ENCODE measurements at places on chromosomes 7 and 10.
A peak's percentile ranks its signal among the peaks of the same experiment; 100 is the strongest.

- DNase-seq, result no peak
Measured at GRCh38 chr10:36390221-36390620, 735.2 kb upstream of the ANKRD30A start.

GRCh38 chr10:4704034-4704545, 121.9 kb upstream of the AKR1E2 start:
- DNase-seq, result no peak

DNA sequence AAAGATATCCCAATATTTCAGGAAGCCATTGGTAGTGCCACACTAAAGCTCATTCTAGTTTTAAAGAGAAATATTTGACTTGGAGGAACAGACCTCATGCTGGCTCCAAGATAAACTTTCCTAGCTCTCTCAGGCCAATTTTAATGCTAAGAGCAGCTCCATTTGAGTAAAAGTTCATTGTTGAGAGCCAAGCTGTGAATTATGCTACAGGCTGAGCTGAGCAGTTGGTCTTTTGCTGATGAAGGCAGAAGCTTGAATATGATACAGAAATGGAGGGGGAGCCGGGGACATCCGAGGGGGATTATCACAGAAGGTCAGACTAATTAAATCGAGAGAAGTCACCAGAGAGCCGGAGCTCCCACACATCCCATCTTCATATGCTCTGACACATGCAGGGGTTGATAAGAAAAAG, 175.7 kb upstream of the AUTS2 start:
- DNase-seq, result no peak

DNA sequence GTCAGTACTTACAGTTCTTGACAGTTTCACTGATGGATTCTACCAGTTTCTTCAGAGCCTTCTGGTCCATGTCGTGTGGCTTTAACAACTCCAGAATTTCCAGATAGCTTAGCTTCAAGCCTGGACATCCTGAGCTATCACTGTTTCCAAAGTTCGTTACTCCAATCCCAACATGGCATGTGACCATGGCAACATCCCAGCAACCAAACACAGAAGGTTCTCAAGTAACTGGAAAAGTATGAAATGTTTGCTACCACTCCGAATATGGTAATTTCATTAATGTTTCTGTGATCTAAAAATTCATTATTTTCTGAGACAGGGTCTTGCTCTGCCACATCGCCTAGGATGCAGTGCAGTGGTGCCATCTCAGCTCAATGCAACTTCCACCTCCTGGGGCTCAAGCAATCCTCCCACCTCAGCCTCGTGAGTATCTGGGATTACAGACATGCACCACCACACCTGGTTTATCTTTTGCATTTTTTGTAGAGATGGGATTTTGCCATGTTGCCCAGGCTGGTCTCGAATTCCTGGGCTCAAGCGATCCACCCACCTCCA, 29.3 kb downstream of the RBM48 start:
- no peak for DNase-seq

GRCh38 chr7:129376778-129377700, 57.2 kb upstream of the STRIP2 start:
- no peak for DNase-seq

DNA sequence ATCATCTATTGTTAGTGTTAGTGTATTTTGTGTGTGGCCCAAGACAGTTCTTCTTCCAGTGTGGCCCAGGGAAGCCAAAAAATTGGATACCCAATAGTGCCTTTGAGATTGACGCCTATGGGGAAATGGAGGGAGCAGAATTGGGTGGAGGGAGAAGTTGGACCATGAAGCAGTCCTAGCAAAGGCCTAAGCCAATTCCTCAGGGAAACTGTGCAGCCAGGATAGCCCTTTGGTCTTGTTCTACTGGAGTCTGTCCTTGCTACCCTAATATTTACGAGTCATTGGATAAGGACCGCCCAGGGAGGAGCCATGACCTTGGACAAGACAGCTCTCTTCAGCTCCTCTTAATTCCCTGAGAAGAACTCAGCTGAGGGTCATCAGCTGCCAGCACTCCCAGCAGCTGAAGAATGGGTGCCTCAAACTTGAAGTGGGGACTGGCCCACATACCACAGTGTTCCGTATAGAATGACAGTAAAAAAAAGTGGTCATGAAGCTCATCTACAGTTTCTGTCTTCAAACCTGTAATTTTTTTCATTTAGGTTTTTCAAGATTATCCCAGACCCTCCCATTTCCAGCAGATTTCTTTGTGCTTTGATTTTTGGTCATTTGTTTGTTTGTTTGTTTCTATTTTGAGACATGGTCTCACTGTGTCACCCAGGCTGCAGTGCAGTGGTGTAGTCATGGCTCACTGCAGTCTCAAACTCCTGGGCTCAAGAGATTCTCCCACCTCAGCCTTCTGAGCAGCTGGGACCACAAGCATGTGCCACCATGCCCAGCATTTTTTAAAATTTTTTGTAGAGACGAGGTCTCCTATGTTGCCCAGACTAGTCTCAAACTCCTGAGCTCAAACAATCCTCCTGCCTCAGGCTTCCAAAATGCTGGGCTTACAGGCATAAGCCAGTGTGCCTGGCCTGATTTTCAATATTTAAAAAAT, 81.2 kb downstream of the C1GALT1 start:
- DNase-seq, result no peak

- DNase-seq, result no peak
Measured at GRCh38 chr10:77355844-77356243, 281.8 kb downstream of the KCNMA1 start.

DNA sequence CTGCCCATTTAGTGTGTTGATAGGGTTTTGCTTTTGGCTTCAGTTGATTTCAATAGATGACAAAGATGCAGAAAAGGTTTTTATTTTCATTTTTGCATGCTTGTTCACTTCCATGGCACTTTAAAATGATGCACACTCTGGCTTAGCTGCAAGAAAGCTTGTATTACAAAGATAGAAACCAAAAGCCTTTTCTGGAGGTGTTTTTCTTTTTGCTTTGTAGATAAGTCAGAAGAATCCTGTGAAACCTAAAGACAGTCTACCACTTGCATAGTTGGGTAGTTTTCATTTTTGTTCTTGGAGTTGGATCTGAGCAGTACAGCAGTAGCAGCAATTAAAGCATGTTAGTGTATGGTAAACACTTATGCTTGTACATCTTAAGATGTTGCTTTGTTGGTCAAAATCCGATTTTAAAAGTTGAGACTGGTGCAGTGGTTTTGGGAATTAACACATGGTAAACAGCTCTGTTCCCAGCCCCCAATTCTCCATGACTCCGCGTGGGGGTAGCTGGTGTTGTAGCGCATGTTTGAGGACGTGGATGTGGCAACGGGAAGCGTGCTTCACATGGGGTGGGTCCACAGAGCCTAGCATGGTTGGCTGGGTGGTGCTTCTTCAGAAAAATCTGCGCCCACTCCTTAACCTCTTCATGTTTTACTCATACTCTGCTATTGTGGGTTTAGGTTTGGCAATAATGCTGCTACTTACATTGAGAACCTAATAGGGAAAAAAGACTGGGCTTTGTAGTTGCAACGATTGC, 19.8 kb downstream of the CCNY start:
- peak; percentile 72 for DNase-seq

- no peak for DNase-seq
Measured at GRCh38 chr7:2608921-2609411, 22.8 kb upstream of the TTYH3 start.

- no peak for DNase-seq
Measured at GRCh38 chr10:7561216-7561893, 105.4 kb downstream of the ITIH5 start.

DNA sequence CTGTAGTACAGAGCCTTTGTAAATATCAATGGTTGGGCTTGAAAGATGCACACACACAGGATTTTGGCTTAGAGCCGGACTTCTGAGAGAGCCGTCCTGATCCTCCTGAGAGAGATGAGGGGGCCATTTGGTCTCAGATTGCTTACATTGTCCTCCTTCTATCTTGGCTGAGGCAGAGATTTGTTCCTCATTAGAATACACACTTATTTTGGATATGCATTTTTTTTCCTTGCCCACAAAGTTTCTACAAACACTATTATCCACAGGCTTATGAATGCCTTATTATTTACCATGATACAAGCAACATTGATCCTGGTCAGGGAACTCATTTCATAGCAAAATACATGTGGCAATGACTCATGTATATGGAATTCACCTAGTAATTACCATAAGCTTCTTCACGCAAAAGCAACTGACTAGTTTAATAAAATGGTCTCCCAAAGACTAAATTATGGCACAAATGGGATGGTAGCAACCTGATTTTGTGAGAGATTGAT, 175.3 kb downstream of the MDFIC start:
- DNase-seq, result no peak

DNA sequence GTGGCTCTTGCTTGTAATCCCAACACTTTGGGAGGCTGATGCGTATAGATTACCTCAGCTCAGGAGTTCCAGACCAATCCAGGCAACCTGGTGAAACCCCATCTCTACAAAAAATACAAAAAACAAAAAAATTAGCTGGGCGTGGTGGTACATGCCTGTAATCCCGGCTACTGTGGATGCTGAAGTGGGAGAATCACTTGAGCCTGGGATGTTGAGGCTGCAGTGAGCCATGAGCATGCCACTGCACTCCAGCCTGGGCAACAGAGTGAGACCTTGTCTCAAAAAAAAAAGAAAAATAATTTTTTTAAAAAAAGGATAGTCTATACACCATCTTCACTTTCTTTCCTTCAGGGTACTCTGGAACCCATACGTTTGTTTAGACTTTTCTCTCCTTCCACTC, 6.2 kb downstream of the REEP3 start:
- DNase-seq, result no peak

DNA sequence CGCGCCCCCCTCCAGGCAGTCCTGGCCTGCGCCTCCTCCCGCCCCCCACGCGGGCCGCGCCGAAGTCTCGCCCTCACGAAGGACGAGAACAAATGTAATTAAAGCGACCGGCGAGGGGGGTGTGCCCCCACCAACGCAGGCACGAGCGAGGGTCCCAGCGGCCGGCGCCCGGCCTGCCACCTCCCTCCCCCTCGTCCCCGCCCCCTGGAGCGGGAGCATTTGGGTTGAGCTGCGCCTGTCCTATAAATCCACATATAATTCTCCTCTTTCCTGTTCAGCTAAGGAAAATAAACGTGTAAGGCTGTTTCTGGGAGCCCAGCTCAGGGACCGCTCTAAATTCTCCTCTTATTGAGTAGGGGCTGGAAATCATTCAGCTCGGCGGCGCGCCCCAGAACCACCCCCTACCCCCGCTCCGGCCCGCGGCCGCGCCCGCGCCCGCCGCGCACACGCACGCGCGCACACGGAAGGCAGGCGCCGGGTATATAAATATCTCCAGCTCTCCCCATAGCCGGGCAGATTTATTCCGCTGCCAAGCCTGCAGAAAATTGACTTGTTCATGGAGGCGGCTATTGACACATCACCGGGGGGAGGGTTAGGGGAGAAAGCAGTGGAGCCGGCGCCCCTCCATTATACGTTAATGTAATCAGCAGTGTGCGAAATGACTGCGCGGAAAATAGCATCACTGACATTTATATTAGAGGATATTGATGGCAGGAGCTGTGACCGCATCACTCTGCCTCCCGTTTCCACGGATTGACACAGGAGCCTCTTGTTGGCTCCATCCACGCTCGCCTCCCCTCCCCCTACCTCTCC, 61.6 kb upstream of the BTRC start:
- no peak for DNase-seq

- DNase-seq, result peak; percentile 93
Measured at GRCh38 chr10:100286051-100287033, at the start of gene BLOC1S2. TSS of gene BLOC1S2 (minus strand) at chr10:100286680. CDS start at chr10:100286659, 21 bp downstream.

GRCh38 chr10:43210556-43210955, 56.3 kb downstream of the RASGEF1A start:
- no peak for DNase-seq

DNA sequence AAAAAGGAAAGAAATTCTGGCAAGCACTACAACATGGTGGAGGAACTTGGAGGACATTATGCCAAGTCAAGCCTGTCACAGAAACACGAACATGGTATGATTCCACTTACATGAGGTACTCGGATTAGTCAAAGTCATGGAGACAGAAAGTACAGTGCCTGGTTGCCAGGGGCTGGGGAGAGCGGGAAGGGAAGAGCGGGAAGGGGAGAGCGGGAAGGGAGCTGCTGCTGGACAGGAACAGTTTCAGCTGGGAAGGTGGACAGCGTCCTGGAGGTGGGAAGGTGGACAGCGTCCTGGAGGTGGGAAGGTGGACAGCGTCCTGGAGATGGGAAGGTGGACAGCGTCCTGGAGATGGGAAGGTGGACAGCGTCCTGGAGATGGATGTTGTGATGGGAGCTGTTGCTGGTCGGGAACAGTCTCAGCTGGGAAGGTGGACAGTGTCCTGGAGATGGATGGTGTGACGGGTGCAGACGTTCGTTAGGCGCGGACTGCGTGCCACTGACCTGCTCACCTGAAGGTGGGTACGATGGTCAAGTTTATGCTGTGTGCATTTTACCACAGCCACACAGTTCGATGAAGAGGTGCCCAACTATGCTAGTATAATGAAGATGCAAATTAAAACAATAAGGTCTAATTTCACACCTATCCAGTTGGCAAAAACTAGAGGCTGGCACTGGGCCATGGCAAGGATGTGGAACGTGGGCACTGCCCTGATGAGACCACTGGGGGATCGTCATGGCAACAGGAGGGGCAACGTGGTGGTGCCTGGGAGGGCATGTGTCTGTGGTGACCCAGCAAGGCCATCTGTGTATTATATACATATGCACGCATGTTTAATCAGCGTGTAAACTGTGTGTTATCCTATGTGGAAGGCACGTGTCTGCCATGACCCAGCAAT, 103.8 kb downstream of the NKX6-2 start:
- no peak for DNase-seq

DNA sequence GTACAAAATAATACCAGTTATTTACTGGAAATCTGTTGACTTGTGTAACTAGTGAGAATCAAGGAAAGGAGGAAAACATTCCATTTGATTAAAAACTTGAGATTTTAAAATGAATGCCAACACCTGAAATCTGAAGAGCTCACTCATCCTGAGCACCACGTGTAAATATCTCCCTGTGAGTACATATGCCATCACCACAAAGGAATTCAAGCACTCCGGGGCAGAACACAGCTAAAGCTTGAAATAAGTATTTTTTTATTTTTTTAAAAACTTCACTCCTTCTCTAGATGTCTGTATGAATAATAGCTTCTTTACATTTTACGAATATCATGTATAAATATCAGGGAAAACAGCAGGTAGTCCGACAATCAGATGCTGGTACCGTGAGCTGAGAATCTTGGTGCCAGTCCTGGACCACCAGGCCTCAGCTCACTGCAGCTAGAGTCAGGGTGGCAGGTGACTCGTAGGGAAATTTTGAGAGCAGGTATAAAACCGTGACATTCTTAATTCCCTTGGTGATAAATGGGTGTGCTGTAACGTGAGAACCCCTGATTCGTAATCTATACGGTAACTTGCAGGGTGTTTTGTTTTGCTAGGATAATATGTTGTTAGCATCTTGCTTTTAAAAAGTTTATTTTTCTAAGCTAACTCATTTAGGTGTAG, 12.7 kb downstream of the LMTK2 start:
- DNase-seq, result no peak

Data from GM06990 (cell line).